ENCODE measurements at places on chromosomes 2 and 18.

DNA sequence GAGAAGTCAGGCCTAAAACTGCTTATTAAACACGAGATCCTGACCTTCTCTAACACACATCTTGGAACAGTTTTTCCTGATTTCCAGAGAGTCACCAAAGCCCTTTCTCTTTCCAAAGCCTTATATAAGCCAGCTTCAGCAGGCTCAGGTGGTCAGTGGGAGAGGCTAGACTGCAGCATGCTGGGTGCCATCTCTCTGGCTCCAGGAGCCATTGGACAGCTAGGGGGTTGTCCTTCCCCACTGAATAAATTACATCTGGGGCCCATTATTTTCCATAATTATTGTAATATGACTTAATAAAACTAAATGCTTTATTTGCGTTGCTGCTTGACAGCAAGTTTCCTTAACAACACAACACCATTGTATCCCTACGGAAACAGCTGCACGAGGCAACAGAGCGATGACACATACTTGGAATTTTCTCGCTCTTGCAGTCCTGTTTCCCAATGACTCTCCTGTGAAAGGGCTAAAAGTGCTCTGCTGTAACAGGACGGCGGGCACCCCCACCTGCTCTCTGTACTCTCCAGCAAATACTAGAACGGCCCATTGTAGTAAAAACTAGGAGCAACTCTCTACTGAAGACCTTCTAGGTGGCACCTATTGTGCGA lies 160.6 kb downstream of the RNF144A start:
- peak; percentile 58 for DNase-seq

- no peak for DNase-seq
Observed at GRCh38 chr2:32812316-32812715, 134.4 kb upstream of the LTBP1 start.

GRCh38 chr2:190582736-190583506 lies 48.4 kb upstream of the NEMP2 start:
- no peak for DNase-seq

DNA sequence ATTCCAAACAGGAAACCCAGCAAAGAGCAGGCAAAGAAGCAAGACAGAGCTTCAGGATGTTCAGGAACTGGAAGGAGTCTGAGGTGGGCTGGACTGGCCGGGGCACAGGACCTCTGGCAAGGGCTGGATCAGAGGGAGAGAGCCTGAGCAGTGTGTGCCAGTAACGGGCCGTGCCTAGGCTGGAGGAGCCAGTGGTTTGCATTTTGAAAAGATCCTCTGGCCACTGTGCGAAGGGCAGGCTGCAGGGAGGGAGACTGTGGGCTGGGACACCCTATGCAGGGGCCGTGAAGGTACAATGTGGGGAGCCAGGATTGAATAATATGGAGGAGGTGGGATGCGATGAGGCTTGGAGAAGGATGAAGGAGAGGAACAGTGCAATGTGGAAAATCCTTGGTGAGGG lies 6.2 kb upstream of the SDC1 start:
- DNase-seq = peak; percentile 9

- no peak for DNase-seq
Observed at GRCh38 chr18:79555885-79556284, 123.7 kb upstream of the CTDP1 start.

- DNase-seq = no peak
Observed at GRCh38 chr2:54881759-54882158, 158.3 kb downstream of the EML6 start.

- DNase-seq = no peak
Observed at GRCh38 chr2:36780231-36780839, 83.8 kb downstream of the VIT start.

DNA sequence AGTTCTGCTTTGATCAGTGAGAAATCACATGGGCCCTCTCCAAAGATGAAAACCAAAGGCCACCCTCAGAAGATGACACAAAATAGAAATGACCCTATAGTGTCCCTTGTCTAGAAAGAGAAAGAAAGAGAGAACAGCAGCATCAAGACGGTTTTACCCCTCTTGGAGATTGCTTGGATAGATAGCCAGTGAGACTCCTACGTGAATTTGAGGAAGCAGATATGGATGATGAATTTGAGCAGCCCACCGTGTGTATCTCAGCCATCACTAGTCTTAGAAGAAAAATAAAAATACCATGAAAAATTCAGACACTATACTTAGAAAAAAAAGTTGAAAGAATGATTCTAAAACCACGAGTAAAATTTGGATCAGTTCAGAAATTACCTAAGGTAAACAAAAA lies 329.1 kb upstream of the CNTNAP5 start:
- no peak for DNase-seq

GRCh38 chr18:51278045-51278649 lies 80.7 kb upstream of the MEX3C start:
- no peak for DNase-seq

DNA sequence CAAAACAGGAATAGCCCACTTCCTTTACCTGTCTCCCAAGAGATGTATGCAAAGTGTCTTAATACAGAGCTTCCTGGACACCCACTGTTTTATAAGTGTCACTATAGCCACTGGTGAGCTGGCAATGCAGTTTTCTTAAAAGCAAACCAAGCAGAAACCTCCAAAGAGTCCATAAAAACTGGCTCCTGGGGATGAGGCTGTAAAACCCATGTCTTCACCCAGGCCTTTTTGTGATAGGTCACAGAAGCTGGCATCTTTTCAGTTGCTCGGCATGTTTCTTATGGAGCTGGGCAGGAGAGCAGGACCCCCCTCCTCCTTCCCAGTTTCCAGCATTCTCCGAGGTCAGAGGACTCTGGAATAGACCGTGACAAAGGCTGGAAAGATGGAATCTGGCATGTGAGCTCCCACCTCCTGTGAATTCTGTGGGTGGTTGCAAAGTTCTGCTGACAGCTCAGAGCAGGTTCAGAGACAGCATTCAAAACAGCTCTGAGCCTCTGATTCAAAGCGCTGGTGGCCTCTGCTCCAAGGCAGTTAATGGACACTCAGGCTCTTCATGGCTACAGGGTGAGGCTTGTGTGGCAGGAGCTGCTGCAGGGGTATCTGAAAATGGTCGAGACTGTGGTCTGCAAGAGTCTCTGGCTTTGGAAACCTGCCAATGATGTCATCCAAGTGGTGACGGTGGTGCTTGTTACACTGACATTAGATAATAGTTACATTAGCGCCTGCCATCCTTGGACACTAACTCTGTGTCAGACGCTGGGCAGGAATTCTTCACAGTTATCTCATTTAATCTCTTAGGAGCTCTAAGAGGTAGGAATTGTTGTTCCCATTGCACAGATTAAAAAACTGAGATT lies 283.4 kb downstream of the CLIP4 start:
- peak; percentile 26 for DNase-seq

Data from right hindlimb (tissue), 1 donor.